Kidney glomerular epithelial cell (primary cell): ENCODE measurements at places on chromosomes 13 and 19.

- no peak for DNase-seq
Measured at GRCh38 chr13:94209117-94209516, 270.4 kb downstream of the DCT start.

- no peak for DNase-seq
Measured at GRCh38 chr13:40480012-40480914, 186.2 kb downstream of the FOXO1 start.

- DNase-seq, result no peak
Measured at GRCh38 chr13:45820106-45820838, 31.3 kb downstream of the SIAH3 start.

DNA sequence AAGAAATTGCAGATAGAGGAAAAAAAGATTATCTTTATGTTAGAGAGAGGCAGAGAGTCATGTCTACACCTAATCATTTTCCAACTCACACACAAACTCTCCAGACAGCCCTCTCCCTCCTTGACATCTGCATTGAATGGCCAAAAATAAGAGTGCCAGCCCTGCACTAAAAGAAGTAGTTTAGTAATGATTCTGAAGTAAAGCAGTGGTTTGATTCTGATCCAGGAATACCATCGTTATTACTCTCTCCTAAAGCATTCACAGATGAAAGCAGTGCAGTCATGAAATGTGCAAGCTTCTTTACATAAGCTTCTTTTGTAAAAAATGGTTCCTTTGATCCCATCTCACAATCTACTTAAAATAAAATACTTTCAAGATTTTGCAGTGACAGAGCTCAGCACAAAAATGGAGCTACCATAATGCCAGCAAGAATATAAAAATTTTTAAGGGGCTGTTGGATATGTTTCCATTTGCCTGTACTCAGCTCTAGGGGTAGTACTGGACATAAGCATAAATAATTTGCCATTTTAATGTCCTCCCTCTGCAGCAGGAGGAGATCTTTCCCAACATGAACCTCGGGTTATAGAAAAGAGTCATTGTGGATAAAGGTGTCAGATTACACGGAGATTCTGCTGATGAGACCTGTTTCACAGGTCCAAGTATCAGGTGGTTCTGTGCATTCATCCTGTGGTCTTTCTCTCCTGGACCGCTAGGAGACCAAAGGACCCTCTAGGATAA lies 406.3 kb downstream of the DCT start:
- peak; percentile 32 for DNase-seq

DNA sequence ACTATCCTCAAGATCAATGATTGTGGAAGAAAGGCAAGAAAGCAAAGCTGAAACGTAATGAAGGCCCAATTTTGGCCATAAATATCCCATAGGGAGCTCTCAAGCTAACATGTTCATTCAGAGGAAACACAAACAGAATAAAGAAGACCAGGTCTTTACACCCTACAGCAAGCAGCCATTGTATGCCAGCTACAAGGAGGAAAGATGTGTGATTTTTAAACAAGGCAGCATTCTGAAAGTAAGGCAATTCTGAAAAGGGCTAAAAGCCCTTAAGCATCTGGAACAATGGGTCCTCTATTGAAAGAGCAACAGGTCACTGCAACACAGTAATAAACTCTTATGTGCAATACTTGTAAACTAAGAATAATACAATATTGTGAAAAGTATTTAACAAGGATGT lies 1002.4 kb downstream of the SLITRK1 start:
- DNase-seq, result no peak

GRCh38 chr19:29528946-29529645 lies 3.3 kb downstream of the VSTM2B start:
- DNase-seq, result no peak
